ENCODE measurements at places on chromosomes 5 and 9.

GRCh38 chr5:178155065-178155464 lies 1.4 kb upstream of the NHP2 start:
- DNase-seq: no peak

DNA sequence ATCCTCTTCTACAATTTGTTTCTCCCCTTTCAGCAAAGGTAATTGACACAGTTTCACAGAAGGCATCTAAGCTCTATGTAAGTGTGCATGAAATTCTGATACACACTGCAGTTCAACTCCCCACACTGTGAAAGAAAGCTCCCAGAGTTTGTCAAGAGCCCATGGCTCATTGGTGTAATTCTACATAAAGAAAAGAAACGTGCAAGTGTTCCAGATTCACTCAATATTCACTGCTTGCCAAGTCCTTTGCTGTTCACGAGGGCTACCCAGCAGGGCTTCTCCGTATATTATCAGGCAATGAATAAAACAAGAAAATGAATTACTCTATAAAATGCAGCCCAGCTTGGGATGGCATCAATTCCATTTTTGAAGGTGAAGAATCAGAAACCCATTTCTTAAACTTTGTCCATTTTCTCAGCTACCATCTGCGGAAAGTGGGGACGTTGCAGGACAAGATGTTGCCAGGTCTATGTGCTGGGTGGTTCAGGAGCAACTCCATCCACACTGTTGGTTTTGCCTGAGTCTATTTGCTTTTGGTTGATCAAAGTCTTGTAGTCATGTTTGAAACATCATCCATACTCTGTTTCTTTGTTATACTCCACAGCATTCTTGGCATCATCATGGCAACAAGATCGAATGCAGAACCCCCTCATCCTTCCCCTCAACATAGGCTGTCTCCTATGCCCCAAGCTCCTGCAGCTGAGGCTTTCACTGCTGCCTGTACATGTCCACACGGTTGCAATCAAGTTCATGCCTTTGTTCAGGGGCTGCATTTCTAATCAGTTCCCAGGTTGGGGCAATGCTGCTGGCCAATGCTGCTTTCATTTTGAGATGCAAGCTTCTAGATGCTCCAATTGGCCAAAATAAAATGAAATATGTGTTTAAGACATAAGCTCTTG lies 301.8 kb downstream of the MED10 start:
- no peak for DNase-seq

DNA sequence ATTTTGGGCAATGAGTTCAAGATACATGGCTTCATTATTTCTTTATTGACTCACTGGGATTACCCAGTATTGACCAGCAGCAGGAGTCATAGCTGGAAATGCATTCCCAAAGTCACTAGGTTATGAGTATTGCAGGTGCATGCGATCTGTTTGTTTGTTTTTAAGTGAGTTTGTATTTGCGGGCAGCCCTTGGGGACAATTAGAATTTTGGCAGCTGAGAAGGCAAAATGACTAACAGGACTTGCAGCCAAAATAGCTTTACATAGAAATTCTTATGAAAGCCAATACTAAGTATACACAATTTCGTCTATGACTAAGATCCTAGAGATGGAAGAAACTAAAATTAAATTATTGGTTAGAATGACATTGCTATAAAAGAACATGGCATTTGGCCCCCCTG lies 18.1 kb upstream of the RGMB start:
- DNase-seq: no peak

- no peak for DNase-seq
Measured at GRCh38 chr9:134476272-134476941, 150.2 kb downstream of the RXRA start.

- DNase-seq: no peak
Measured at GRCh38 chr9:93294011-93294410, 110.1 kb downstream of the WNK2 start.

DNA sequence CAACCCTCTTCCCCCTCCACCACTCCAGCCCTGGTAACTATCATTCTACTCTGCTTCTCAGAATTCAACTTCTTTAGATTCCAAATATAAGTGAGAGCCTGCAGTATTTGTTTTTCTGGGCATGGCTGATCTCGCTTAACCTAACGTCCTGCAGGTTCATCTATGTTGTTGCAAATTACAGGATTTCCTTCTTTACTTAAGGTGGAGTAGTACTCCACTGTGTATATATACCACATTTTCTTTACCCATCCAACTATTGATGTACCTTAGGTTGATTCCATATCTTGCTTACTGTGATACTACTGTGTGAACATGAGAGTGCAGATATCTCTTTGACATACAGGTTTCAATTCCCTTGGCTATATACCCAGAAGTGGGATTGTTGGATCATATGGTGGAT lies 106.3 kb upstream of the ZNF366 start:
- DNase-seq: no peak

DNA sequence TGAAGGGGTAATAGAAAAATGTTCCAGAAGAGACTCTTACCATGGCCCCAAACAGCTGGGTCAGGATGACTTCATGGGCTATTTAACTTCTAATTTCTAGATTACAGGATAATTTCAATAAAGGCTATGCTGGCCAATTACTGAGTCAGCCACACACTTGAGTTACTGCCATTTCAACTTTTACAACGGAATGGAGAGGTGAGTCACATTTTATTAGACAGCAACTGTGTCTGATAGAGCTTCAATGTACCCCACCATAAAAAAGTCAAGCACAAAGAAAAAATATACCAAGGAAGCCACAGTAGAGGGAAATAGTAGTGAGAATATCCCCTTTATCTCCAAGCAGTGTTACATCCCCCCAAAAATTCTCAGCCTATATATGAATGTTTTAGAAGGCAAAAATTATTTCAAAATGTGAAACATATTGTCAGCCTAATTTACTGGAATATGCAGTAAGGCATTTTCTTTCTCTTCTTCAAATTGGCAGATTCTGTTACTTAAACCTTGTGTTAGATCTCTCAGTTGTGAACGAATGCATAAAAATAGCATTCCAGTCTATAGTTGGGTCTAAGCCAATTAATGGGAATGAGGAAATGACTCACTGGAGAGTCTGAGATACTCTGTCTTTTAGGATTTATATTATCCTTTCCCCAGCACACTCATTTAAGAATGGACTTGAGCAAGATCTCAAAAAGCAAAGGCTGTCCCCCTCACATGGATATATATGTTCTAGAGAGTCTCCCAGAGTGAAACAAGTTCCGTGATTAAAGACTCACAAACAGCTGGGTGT lies 47.1 kb upstream of the RAI14 start:
- DNase-seq: no peak

GRCh38 chr9:130041648-130042405 lies 1.2 kb downstream of the FNBP1 start:
- DNase-seq: no peak

- no peak for DNase-seq
Measured at GRCh38 chr9:135279834-135280393, 192.4 kb downstream of the OLFM1 start.

- no peak for DNase-seq
Measured at GRCh38 chr9:33633636-33634035, 109.6 kb downstream of the ANKRD18B start.

- no peak for DNase-seq
Measured at GRCh38 chr9:134916161-134916665, 1.5 kb downstream of the FCN1 start.

DNA sequence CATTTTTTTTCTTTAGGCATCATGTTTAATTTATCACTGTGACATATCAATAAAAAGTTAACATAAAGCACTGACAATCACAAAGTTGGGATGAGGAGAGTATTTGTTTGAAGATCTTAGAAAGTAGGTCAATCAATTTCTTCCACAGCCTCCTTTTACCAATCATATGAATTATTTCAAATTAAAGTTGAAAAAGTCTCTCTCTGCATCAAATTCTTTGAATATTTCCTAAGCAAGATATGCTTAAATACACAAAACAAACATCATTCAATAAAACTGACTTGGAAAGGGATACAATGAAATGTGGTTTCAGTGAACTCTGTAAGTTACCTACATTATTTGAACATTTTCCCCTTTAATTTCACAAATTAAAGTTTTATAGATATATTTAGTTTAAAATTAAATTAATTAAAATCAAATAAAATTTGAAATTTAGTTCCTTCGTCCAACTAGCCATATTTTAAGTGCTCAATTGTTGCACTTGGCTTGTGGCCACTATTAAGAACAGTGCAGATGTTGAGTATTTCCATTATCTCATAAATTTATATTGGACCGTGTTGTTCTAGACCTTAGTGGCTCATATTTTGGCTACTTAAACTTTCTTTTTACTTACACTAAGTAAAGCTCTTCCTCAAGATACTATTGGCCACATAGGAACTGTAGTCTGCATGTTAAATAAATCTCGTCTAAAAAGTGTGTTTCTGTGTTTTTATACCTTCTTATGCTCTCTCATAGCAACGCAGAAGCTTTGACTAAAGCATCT lies 949.7 kb upstream of the NUDT12 start:
- no peak for DNase-seq

DNA sequence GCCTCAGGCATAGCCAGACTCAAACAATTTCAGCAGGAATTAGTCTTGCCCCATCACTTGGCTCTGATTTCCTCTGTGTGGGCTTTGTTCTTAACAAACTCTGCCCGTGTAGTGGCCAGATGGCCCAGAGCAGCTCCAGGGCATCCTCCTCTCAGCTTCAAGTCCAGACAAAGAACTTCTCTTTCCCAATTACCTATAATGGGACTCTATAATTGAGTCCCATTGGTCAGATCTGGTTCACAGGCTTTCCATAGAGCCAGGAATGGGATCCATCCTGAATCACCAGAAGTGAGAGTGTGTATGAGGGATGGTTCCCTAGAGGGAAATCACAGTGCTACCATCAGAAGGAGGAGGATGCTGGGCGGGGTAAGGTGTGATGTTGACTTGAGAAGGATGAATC lies 515.8 kb downstream of the KIF4B start:
- no peak for DNase-seq

DNA sequence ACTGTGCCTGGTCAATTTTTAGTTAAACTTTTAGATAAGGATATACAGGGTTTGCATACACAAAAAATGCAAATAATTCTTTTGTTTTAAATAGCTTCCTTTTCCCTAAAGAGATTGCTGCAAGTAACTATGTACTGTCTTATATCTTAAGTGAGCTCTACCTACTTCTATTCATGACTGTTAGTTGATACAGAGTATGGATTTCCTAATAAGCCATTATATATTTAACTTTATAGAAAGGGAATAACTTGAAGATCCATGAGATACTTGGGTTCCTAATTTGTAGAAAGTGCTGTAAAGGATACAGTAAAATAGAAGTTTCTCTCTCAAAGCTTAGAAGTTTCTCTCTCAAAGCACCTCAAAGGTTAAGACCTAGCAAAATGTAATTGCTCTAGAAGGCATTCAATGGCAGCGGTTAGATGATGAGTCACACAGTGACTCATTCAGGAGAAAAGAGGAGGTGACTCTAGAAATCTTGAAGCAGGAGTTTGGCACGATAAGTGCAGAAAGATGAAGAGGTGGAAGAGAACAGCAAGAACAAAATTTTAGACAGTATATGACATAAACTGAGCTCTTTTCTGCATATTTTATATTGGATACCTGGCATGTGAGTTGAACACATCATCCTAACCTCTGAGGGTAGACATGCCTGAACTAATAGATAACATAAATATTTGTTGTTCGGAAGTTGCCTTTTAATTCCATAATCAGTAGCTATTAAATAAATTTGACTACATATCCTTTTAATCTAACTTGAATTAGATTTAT lies 5.5 kb upstream of the DNAJC21 start:
- no peak for DNase-seq

DNA sequence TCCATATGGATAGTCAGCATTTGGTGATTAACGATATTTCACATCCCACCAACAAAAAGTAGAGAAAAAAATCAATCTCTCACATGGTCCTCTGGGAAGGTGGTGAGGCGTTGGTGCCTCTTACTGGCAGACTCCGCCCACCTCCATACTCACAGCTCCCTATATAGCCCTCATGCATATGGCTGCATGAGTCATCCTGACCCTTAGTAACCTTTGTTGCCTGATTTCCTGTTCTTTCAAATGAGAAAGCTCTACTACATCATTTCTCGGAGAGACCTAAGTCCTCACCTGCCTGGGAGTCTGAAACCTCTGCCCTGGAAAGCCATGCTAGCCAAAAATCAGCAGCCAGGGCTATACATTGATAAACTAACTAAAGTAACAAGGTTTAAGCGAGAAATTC lies 33.3 kb upstream of the ABCA1 start:
- peak; percentile 32 for DNase-seq

- DNase-seq: no peak
Measured at GRCh38 chr5:110768138-110768860, 29.5 kb downstream of the SLC25A46 start.

GRCh38 chr9:110011628-110012320 lies 196.2 kb downstream of the C9orf152 start:
- no peak for DNase-seq

- no peak for DNase-seq
Measured at GRCh38 chr5:32150366-32150765, 23.8 kb downstream of the GOLPH3 start.

- no peak for DNase-seq
Measured at GRCh38 chr9:110619831-110620230, 40.3 kb upstream of the SVEP1 start.

GRCh38 chr9:89161221-89161620 lies 17.4 kb downstream of the SHC3 start:
- no peak for DNase-seq

- no peak for DNase-seq
Measured at GRCh38 chr5:59460368-59461153, 433.0 kb downstream of the PDE4D start.

- no peak for DNase-seq
Measured at GRCh38 chr5:142512043-142513042, 173.5 kb downstream of the FGF1 start.

- DNase-seq: no peak
Measured at GRCh38 chr9:75788006-75788634, 102.4 kb upstream of the PCSK5 start.

DNA sequence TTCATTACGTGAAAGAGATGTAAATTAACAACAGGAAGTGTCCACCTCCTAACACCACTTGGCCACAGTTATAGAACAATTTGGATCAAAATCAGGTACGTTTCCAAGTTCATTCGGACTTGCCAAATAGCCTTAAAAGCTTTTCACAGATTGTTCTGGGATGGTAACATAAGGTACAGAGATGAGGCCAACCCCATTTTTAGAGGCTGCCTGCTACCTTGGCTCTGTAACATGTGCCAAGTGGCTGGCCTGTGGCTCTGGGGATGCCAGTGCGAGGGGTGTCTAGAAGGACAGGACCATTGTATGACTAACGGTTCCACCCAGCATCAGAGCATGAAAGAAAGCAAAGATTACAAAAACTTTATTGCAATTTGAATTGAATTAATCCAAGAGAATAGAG lies 91.0 kb downstream of the LHFPL2 start:
- no peak for DNase-seq

GRCh38 chr5:133944263-133945185 lies 23.9 kb downstream of the C5orf15 start:
- DNase-seq: peak; percentile 46
